ENCODE measurements at places on chromosomes 3 and 15. TPM values are rescaled to one million over a fixed set of nuclear protein-coding genes. Genes with fewer than 3 reads are reported as not detected.

DNA sequence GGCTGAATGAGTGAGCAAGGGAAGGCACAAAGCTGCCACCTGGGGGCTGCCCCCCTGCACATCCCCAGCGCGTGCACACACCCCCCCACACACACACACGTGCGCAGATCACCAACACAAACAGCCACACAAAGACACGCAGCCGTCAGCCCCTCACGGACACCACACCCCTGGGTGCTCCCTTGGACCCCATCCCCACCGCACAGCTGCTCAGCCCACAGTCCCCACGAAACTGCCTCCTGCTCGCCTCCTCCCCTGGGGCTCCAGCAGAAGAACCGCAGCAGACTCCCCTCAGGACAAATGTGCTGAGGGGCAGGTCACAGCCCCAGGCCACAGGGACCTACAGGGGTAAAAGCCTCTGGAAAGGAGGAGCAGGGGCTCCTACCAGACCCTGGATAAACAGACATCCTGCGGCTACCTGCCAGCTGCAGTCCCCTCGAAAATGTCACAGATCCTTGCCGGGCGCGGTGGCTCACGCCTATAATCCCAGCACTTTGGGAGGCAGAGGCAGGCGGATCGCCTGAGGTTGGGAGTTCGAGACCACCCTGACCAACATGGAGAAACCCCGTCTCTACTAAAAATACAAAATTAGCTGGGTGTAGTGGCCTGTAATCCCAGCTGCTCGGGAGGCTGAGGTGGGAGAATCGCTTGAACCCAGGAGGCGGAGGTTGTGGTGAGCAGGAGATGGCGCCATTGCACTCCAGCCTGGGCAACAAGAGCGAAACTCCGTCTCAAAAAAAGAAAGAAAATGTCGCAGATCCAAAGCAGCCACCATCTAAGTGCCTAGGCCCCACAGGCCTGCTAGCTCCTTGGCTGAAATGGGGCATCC, 6.5 kb downstream of the TWF2 start:
- peaks cover 2% of the 10 kb centered on the region for H3K36me3 ChIP-seq
- no peak overlapping the region for H3K27ac ChIP-seq
- no peak for DNase-seq
- H3K4me3 ChIP-seq, result no peak overlapping the region
- H3K4me1 ChIP-seq, result peaks cover 3% of the 10 kb centered on the region
- H3K27me3 ChIP-seq, result no peaks in the 10 kb centered on the region

The HESX1 gene
- total RNA-seq, result 0.96 TPM

The WNT5A gene
- total RNA-seq, result 13.8 TPM

- no peak within 1 kb of the TSS for H3K27ac ChIP-seq
- H3K27me3 ChIP-seq, result peaks cover 60% of the 10 kb centered on the region
- no peaks in the 10 kb centered on the region for H3K36me3 ChIP-seq
- DNase-seq, result peak; percentile 37
- no peaks in the 10 kb centered on the region for H3K4me1 ChIP-seq
- H3K4me3 ChIP-seq, result peak within 1 kb of the TSS; percentile 42
Measured at GRCh38 chr3:127915115-127915936, at the start of gene KBTBD12. KBTBD12 (plus strand) TSS chr3:127915232; CDS start chr3:127923062, 7,830 bp downstream.

- peak overlapping the region; percentile 60 for H3K27ac ChIP-seq
- H3K4me3 ChIP-seq, result peak overlapping the region; percentile 73
- H3K4me1 ChIP-seq, result peaks cover 14% of the 10 kb centered on the region
- H3K36me3 ChIP-seq, result no peaks in the 10 kb centered on the region
- peak; percentile 21 for DNase-seq
Measured at GRCh38 chr3:39808467-39809180, 785 bp upstream of the MYRIP start.

- H3K27me3 ChIP-seq, result no peaks in the 10 kb centered on the region
- peak overlapping the region; percentile 4 for H3K27ac ChIP-seq
- no peak for DNase-seq
- peaks cover 25% of the 10 kb centered on the region for H3K4me1 ChIP-seq
Measured at GRCh38 chr3:23219552-23219951, 16.4 kb downstream of the UBE2E2 start.

GRCh38 chr3:128679338-128679737, 28.7 kb upstream of the RPN1 start:
- no peaks in the 10 kb centered on the region for H3K36me3 ChIP-seq
- peak overlapping the region; percentile 16 for H3K27ac ChIP-seq
- DNase-seq, result no peak
- no peak overlapping the region for H3K4me3 ChIP-seq

DNA sequence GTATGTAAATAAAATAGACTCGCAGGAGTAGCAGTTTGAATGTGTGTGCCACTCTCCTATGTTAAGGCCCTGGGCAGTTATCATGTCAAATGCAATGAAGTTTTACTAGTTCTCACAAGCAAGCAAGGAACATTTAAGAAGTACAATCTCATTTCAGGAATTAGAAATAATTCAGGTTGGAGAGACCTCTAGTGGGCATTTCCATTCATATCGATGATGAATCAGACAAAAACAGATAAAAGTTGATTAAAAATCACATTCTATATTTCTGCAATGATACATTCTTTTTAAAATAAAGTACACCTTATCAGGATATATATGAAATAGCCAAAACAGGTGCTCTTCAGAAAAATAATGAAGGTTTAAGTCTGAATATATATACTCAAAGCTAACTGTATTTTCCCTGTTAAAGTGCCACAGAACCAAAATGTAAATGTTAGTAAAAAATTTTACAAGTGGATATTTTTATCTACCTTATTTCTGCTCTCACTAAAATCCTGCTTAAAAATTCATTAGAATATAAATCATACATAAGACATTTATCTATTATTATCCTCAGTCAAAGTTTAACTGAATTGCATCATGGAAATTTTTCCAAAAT, 492.4 kb upstream of the FRG2C start:
- no peak overlapping the region for H3K4me3 ChIP-seq
- no peak overlapping the region for H3K27ac ChIP-seq
- H3K4me1 ChIP-seq, result no peaks in the 10 kb centered on the region
- H3K36me3 ChIP-seq, result no peaks in the 10 kb centered on the region

DNA sequence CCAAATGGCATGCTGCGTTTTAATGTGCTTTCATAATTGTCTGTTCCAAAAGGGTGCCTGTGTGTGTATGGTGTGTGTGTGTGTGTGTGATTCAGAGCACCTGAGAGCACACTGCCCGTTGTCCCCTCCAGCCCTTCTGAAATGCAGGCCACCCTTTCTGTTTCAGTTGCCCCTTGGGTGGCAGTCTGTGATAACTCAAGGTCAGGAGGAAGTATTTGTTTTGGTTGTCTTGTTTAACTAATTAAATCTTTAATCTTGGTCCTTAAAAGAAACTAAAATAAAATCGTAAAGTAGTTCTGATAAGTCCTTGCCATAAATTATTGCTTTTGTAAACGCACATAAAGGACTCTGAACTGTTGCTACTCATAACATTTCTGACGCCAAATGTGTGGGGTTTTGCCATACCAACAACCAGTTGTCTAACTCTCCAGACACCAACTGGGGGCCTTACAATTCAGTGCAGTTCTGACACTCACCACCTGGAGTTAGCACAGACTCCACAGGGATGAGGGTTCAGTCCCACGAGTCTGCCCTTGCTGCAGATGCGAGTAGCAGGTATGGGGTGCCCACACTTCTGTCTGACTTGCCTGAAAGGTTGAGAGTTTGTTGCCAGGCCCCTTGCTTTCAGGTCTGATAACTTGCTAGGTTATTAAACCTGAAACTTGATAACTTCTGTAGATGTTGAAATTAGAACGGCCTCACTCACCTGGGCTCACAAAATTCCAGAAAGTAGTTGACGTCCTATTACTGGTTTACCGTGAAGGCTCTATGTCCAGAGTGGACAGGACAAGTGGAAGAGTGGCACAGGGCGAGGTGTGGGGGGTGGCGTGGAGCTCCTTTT, 157.3 kb downstream of the IGF1R start:
- H3K4me1 ChIP-seq, result peaks cover 31% of the 10 kb centered on the region
- H3K27ac ChIP-seq, result peak overlapping the region; percentile 65
- H3K4me3 ChIP-seq, result no peak overlapping the region
- DNase-seq, result no peak
- no peaks in the 10 kb centered on the region for H3K27me3 ChIP-seq
- H3K36me3 ChIP-seq, result peaks cover 2% of the 10 kb centered on the region

GRCh38 chr3:95348879-95349278, 1286.0 kb downstream of the NSUN3 start:
- H3K36me3 ChIP-seq, result peaks cover 8% of the 10 kb centered on the region
- H3K4me3 ChIP-seq, result no peak overlapping the region
- H3K27ac ChIP-seq, result no peak overlapping the region
- DNase-seq, result no peak

GRCh38 chr3:186687120-186687651, 21.4 kb downstream of the HRG start:
- H3K4me3 ChIP-seq, result no peak overlapping the region
- peaks cover 6% of the 10 kb centered on the region for H3K4me1 ChIP-seq
- H3K27me3 ChIP-seq, result peaks cover 35% of the 10 kb centered on the region
- no peak overlapping the region for H3K27ac ChIP-seq
- DNase-seq, result no peak

- no peak overlapping the region for H3K4me3 ChIP-seq
- no peaks in the 10 kb centered on the region for H3K27me3 ChIP-seq
- H3K27ac ChIP-seq, result peak overlapping the region; percentile 5
- peaks cover 40% of the 10 kb centered on the region for H3K4me1 ChIP-seq
- no peak for DNase-seq
Measured at GRCh38 chr15:67140078-67140833, 74.9 kb downstream of the SMAD3 start.

DNA sequence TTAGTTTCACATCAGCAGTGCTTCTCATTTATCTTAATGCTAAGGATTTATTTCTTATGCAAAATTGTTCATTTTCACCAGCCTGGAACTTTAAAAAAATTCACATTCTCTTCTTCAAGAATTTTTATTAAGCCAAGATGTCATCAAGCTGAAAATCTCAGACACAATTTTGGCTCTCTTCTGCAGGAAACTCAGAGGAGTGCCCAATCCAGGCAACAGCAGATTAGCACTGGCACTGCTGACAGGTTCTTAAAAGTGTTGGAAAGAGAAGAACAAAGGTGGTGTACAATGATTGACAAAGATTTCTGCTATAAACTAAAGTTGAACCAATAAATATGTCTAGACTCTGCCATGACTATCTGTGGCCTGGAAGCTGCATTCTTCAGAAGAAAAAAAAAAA, 479.5 kb downstream of the FHIT start:
- peaks cover 3% of the 10 kb centered on the region for H3K36me3 ChIP-seq
- no peak for DNase-seq
- H3K27ac ChIP-seq, result no peak overlapping the region
- H3K27me3 ChIP-seq, result no peaks in the 10 kb centered on the region

DNA sequence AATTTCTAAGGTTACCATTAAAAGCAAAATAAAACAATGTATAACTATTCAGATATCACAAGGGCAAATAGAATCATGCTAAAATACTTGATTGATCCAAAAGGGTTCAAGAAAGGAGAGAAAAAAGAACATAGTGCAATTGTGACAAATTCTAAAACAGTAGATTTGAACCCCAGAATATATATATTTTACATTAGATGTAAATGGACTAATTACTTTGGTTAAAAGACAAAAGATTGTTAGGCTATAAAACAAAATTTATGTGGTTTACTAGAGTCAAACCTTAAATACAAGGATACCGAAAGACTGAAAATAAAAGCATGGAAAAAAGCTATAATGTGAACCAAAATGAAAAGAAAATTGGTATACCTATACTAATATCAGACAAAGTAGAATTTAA, 129.3 kb downstream of the ADAMTSL3 start:
- H3K27me3 ChIP-seq, result peaks cover 4% of the 10 kb centered on the region
- H3K36me3 ChIP-seq, result no peaks in the 10 kb centered on the region
- no peak overlapping the region for H3K4me3 ChIP-seq
- no peak overlapping the region for H3K27ac ChIP-seq
- no peak for DNase-seq

DNA sequence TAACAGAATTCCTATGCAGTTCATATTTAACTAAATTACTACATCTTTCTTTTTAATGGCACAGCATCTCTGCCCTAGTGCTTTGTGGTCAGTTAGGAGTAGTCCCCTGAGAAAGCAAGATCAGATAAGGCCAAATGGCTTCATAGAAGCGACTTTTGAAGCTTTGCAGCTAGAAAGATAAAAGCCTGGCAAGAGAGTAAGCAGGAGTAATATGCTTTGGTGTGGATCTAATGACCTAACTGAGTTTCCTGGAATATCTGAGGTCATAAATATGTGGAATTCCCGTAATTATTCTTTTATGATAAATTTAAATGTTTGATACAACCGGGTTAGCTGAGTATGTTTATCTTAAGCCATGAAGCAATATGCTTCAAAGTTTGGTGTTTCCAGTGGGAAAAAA, 374.9 kb upstream of the LRRC3B start:
- no peaks in the 10 kb centered on the region for H3K4me1 ChIP-seq
- no peak for DNase-seq
- H3K4me3 ChIP-seq, result no peak overlapping the region
- no peaks in the 10 kb centered on the region for H3K27me3 ChIP-seq
- H3K36me3 ChIP-seq, result no peaks in the 10 kb centered on the region
